ENCODE measurements at places on chromosomes 13 and 19.
A peak's percentile ranks its signal among the peaks of the same experiment; 100 is the strongest.

DNA sequence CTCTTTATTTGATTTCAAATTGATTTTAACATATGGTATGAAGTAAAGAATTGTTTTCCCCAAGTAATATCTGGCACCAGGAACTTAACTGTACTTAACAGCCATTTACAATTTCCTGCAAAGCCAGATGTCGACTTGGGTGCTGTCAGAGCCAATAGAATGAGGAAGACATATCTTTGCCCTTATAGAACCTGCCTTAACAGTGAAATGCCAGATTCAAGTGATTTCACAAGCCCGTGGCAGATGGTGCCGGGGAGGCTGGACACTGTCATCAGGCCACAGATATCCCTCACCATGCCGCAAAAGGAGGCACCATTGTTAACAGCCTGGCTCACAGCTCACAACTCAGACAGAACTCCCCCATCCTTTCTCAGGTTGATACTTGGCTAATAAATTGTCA, 48.7 kb downstream of the ESD start:
- DNase-seq = no peak

- no peak for DNase-seq
Measured at GRCh38 chr19:48955308-48955958, 758 bp downstream of the BAX start.

GRCh38 chr13:56681404-56681803, 459.3 kb upstream of the PRR20A start:
- DNase-seq = no peak

- DNase-seq = peak; percentile 3
Measured at GRCh38 chr19:8831832-8832131, 322 bp downstream of the ZNF558 start.

- no peak for DNase-seq
Measured at GRCh38 chr13:113413898-113414282, 39.4 kb downstream of the ADPRHL1 start.

DNA sequence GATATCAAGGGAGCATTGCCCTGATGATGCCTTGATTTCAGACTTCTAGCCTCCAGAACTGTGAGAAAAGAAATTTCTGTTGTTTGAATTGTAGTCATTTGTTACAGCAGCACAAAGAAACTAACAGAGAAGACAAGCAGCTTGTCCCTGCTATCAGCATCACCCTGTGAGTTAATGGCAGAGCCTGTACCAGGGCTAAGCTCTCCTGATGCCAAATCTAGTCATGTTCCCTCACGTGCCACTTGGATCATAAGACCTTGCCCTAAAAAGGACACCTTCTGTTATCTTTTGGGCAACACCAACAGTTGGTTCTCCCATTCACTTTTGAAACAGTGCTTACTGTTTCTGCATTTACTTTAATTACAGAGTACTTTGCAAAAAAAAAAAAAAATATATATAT, 14.8 kb downstream of the RCBTB2 start:
- no peak for DNase-seq

DNA sequence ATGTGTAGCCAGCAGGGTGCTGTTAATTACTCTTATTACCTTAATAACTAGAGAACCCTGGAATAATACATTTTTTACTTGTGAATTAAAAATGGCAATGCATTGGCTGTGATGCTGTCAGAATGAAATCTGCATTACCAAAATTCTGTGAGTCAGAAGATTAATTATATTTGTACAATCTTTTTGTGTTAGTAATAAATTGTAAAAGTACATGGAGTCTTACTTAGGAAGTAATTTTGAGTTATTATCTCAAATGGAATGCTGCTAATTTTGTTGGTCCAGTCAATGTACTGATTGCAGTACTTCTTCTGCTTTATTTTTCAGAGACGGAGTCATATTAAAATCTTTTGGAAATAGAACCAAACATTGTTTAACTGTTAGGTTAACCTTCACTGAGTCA, 152.0 kb upstream of the SLC10A2 start:
- no peak for DNase-seq

- DNase-seq = no peak
Measured at GRCh38 chr19:39463403-39463802, 17.2 kb upstream of the TIMM50 start.

DNA sequence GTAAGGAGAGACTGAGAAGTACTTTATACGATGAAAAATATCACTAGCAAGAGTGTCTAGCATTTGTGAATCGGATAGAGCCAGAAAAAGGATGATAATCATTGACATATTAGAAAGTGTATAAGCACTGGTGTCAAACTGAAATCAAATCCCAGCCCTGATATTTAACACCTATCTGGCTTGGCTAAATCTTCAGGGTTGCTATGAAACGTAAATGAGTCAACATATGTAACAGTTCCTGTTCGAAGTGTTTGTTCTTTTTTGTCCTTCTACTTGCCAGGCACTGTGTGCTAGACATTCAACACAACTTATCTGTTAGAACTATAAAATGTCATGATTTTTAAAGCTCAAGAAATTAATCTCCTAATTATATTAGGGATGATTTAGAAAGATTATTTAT, 40.8 kb downstream of the SERPINE3 start:
- no peak for DNase-seq

- no peak for DNase-seq
Measured at GRCh38 chr13:107238262-107238981, 670.5 kb upstream of the ARGLU1 start.

DNA sequence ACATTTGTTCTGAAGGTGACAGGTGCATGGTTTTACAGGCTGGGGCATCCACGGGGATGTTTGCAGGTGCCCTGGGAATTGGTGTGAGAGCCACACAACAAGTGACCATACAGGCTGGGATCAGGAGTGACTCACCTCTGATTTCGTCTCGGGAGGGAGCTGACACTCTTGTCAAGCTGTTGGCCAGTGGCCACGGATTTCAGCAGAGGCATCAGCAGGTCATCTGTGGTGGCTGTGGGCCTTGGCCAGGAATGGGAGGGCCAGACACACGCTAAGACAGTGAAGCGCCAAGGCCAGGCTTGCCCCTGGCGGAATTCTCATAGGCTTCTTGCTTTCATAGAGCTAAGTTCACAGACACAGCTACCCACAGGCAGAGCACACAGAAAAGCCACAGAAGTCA, 108.6 kb downstream of the HSPH1 start:
- DNase-seq = no peak

GRCh38 chr13:112056739-112057438, 10.1 kb upstream of the SOX1 start:
- DNase-seq = no peak

DNA sequence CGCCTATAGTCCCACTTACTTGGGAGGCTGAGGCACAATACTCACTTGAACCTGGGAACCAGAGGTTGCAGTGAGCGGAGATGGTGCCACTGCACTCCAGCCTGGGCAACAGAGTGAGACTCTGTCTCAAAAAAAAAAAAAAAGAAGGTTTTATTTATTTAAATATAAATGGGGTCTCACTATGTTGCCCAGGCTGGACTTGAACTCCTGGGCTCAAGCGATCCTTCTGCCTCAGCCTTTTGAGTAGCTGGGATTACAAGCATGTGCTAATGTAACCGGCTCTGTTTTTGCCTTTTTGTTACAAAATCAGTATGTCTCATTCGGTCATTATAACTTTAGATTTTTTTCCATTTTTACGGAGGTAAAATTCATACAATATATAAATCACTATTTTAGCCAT, 24.2 kb downstream of the FBXO27 start:
- DNase-seq = no peak

- peak; percentile 8 for DNase-seq
Measured at GRCh38 chr13:80399340-80400163, 58.6 kb upstream of the SPRY2 start.

DNA sequence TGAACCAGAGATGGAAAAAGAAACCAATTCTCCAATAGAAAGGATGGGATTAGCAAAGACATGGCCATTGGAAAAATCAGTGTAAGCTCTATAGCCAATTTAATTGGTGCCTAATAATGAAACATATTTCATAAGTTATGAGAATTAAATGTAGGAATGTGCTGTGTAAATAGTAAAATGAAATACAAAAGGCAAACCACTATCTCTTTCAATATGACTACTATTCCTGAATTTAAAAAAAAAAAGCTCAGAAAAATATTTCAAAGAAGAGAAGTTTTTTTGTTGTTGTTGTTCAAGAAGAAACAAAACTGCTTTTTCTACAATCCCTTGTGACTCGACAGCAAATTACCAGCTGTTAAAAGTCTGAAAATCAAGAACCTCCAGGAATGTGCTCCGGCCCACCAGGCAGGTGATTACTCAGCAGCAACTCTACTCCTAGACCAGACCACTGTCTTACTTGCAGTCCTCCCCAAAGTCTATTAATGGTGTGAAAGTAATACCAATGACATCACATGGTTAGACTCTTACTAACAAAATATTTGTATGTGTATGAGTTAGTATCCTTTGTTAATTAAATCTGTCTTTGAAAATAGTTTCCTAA, 362.4 kb downstream of the KCTD12 start:
- DNase-seq = no peak

DNA sequence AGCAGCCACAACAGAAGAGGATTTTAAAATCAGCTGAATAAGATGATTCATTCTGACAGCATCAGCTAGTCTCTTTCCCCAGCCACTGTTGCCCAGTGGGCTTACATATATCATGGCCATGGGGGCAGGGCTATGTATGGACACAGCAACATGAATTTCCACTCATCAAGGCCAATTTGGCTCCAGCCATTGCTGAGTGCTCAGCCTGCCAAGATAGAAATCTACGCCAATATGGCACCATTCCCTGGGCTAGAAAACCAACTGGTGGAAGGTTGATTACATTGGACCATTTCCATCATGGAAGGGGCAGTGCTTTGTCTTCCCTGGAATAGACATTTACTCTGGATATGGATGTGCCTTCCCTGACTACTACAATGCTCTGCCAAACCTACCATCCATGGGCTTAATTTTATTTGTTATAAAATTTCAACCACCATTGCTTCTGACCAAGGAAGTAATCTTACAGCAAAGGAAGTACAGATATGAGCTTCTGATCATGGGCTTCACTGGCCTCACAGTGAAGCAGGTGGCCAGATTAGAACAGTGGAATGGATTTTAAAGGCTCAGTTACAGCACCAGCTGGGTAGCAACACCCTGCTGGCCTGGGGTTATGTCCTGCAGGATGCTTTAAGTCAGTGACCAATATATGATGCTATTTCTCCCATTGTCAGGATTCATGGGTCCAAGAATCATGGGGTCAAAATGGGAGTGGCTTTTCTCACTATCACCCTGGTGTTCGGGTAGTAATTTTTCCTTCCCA, 9.8 kb upstream of the ALOX5AP start:
- no peak for DNase-seq

GRCh38 chr13:67518785-67519184, 288.6 kb upstream of the PCDH9 start:
- DNase-seq = no peak

- no peak for DNase-seq
Measured at GRCh38 chr19:46460981-46461380, 10.4 kb downstream of the PNMA8A start.

- DNase-seq = no peak
Measured at GRCh38 chr13:96795670-96796069, 198.6 kb downstream of the OXGR1 start.

DNA sequence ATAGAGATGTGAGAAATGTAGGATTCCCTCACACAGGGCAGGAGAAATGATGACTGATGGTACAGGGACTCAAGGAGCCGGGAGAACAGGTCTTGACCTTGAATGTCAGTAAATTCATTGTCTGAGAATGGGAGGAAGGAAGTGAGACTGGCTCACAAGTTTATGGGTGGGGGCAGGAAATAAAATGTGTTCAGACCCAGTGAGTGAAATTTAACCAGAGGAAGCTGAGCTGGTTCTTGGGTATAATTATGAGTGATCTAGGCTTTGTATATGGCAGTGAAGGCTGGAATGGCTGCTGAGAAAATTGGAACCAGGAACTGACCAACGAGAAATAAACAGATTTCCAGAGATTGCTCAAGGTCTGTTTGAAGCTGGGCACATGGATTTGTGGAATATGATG, 6.3 kb upstream of the IGSF23 start:
- DNase-seq = peak; percentile 55

DNA sequence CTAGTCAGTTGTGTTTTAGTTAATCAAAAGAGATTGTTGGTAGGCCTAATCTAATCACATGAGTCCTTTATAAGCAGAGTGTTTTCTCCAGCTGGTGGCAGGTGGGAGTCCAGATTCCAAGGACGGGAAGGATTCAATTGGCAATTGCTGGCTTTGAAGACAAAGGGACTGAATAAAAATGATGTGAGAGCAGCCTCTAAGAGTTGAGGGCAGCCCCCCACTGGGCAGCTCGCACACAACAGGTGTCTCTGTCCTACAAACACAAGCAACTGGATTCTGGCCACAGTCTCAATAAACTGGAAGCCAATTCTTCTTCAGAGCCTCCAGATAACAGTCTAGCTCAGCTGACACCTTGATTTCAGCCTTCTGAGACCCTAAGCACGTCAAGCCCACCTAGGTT, 915.2 kb downstream of the PCDH9 start:
- DNase-seq = no peak

DNA sequence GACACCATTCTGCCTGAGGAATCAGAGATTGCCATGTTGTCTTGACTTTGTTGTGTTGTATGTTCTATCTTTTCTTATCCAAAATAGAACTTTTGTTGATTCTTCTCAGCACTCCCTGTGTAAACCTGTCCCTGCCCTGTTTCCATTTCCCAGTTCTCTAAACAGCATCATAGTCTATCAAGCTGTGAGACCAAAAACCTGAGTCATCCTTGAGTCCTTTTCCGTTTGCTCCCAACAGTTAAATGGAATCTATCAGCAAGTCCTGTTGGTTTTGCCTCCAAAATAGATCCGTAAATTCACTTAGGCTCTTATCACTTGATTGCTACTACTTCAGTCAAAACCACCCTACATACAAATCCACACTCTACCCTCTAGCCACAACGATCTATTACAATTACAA, 667.1 kb downstream of the PCDH9 start:
- DNase-seq = no peak

GRCh38 chr13:101098873-101099272, 317.4 kb downstream of the NALCN start:
- DNase-seq = no peak

DNA sequence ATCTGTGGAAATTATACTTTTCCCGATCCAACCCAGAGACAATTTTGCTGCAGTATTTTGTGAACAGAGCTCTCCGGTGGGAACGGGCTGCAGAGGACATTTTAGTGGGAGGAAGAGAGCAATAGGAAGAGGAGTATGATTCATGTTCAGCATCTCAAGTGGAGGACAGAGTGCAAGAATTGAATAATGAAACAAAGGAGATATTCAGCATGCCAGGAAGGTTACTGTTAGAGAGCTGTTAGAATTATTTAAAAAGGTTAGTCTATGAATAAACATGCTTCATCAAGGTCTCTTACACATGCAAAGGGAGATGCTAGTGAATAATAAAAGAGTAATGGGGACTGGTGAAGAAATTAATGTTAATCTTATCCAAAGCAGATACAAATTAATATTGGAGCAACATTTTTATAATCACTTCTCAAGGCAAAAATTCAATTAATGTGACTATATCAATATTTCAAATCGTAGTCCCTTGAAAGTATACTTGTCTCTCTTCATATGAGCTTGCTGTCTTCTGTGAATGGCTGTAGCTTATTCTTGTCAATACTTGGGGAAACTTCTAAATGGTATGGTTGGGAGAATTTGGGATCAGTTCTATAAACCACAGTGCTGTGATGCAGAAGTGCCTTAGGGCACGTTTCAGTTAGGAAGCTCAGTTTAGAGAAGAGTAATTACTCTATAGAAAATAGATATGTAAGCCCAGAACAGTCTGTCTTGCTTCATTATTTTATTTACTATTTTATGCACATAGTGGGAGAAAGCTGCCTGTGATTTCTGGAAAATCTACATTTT, 1165.8 kb downstream of the OLFM4 start:
- no peak for DNase-seq

GRCh38 chr13:53311561-53311960, 282.9 kb downstream of the OLFM4 start:
- DNase-seq = no peak

- no peak for DNase-seq
Measured at GRCh38 chr19:7914099-7914498, 531 bp upstream of the TGFBR3L start.

- DNase-seq = no peak
Measured at GRCh38 chr13:23744315-23744714, 144.9 kb downstream of the MIPEP start.
